ENCODE measurements at places on chromosomes 3 and 15. TPM values are rescaled to one million over a fixed set of nuclear protein-coding genes. Genes with fewer than 3 reads are reported as not detected.

The RRP9 gene
- 17.1 TPM for total RNA-seq

The MUC20 gene
- 0.29 TPM for total RNA-seq

The ZNF660 gene
- total RNA-seq, result 3.8 TPM

The ZNF148 gene
- total RNA-seq, result 67.1 TPM

- DNase-seq, result no peak
Measured at GRCh38 chr3:73633916-73634344, 9.2 kb upstream of the PDZRN3 start.

DNA sequence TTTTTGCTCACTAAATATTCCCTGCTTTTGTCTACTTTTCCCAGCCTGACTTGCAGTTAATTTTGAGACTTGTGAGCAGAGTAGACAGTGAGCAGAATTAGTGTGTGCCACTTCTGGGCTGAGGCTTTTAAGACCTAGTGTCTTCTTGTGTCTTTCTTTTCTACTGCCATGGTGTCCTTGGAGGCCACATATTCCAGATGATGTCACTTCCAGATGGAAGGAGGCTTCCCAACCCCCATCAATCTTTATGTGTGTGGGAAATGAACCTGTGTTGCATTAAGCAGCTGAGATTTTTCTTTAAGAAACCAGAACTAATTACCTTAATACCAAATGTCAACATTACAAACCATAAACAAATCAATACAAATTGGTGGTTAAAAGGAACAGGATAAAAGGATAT lies 774.7 kb upstream of the ROBO1 start:
- no peak for DNase-seq

GRCh38 chr3:170975283-170976189 lies 51.0 kb downstream of the SLC2A2 start:
- no peak for DNase-seq

- DNase-seq, result peak; percentile 77
Measured at GRCh38 chr15:83844742-83845141, 190.8 kb downstream of the ADAMTSL3 start.

DNA sequence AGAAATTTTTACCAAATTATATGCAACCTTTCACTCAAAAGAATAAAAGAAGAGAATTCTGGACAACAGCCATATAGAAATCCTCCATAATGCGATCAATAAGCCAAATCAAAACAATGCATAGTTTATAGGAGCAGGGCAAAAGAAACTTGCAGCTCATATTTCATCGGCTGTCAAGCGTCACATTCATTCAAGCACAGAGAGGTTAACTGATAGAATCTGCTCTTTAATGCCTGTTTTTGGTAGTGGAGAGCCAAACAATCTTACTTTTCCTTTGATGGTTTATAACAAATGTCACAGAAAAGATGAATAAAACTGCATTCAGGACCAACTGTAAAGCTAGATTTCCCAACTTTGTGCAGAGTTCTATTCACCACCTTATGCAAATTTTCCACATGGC lies 35.4 kb downstream of the PRTG start:
- no peak for DNase-seq

- no peak for DNase-seq
Measured at GRCh38 chr3:149077628-149078027, 8.7 kb downstream of the HLTF start.

DNA sequence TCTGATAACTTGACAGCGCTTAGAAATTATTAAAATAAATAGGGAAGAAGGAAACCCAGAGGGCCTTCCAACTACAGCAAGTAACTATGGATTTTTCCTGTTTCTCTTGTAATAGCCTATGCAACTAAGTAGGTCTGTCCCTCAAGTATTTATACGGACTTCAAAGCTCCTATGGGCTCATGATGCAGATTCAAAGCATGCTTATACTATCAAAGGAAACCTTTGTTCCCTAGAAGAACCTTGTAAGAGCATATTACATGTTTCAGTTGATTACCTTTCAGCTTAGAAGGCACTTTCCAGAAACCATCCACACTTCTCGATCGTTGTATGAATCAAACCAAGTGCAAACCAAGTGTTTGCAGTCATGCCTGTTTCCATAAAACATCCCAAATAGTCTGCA lies 158.8 kb downstream of the ALCAM start:
- DNase-seq, result no peak

Measured in uterus (tissue), 4 donors.